ENCODE measurements at places on chromosomes 7 and 10.

DNA sequence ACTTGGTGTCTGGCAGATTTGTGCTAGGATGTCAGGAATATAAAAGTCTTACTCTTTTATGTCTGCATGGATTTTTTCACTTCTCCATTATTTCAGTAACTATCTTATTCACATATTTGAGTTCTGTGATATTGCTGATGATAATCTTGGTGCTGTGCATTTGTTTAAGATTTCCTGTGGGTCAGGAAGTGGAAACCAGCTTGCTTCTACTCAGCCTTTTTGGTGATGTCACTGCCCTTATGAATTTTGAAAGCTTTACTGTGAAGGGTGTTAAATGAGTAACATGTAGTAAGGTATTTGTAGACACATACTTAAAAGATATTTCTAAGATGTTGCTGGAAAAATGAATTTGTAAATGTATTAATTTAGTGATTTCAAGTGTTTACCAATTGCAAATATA is 69.5 kb upstream of the VOPP1 start:
- DNase-seq = no peak

DNA sequence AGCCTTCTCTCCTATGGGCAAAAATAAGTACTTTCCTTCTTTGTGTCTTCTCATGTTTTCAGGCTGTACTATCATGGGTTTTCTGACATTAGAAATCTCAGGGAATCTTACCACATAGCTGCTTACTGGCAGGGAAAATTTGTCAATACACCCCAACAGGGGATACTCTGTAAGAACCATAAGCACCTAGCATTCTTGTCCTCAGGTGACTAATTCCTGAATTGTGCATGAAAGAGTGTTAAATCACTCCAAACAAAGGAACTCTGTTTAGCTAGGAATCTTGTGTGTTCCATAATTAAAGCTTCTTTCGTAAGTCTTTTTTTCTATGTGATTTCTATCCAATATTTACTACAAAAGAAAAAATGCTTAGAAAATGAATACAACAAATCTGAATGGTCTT is 206.7 kb upstream of the POT1 start:
- no peak for DNase-seq

GRCh38 chr10:11010582-11010981 is 7.1 kb upstream of the CELF2 start:
- no peak for DNase-seq

- DNase-seq = peak; percentile 87
Measured at GRCh38 chr7:1940402-1940786, 270.3 kb downstream of the ELFN1 start.

GRCh38 chr7:71594736-71595135 is 462.8 kb downstream of the GALNT17 start:
- no peak for DNase-seq

- DNase-seq = no peak
Measured at GRCh38 chr10:86661161-86662025, 6.9 kb upstream of the LDB3 start.

DNA sequence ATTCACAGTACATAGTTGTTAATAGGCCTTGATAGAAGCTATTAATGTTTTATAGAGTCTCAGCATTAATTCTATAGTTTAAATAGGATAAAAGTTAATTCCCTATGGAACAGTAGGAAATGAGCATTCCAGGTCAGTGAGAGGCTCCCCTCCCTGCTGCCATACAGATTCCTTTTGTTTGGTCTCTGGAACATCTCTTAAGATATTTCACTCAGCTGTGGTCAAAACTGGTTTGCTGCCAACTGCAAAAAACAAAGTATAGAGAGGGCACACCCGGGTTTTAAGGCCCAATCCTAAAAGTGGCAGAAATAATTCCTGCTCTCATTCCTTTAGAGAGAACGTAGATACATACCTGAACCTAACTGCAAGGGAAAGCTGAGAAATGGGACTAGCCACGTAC is 51.3 kb downstream of the MDFIC start:
- no peak for DNase-seq

DNA sequence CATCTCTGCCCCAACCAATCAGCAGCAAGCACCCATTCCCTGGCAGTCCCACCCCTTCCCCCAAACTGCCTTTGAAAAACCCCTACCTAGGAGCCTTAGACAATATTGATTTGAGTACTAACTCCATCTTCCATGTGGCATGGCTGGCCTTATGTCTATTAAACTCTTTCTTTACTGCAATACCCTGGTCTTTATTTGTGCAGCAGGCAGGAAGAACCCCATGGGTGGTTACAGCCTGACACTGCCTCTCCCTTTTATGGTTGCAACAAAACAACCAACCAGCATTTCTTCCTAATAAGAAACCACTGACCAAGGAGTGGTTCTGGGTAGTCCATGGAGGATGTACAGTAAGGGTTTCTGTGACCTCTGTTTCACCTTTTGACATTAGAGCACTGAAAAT is 418.1 kb downstream of the THSD7A start:
- DNase-seq = no peak

DNA sequence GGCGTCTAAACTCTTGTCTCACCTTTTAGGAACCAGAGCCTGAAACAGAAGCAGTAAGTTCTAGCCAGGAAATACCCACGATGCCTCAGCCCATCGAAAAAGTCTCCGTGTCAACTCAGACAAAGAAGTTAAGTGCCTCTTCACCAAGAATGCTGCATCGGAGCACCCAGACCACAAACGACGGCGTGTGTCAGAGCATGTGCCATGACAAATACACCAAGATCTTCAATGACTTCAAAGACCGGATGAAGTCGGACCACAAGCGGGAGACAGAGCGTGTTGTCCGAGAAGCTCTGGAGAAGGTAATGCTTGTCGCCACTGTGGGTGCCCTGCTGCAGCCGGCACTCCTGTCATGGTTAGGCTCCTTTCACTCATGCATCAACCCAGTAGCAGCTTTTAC is 113.1 kb downstream of the ZMYND11 start:
- no peak for DNase-seq

- DNase-seq = no peak
Measured at GRCh38 chr10:71266147-71266917, 52.7 kb upstream of the SLC29A3 start.

DNA sequence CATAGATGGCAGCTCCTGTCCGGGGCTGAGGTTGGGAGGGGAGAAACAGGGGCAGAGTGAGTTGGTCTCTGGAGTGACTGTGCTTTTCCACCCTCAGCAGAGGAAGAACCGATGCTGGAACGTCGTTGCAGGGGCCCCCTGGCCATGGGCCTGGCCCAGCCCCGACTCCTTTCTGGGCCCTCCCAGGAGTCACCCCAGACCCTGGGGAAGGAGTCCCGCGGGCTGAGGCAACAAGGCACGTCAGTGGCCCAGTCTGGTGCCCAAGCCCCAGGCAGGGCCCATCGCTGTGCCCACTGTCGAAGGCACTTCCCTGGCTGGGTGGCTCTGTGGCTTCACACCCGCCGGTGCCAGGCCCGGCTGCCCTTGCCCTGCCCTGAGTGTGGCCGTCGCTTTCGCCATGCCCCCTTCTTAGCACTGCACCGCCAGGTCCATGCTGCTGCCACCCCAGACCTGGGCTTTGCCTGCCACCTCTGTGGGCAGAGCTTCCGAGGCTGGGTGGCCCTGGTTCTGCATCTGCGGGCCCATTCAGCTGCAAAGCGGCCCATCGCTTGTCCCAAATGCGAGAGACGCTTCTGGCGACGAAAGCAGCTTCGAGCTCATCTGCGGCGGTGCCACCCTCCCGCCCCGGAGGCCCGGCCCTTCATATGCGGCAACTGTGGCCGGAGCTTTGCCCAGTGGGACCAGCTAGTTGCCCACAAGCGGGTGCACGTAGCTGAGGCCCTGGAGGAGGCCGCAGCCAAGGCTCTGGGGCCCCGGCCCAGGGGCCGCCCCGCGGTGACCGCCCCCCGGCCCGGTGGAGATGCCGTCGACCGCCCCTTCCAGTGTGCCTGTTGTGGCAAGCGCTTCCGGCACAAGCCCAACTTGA is 2.7 kb downstream of the REPIN1 start:
- no peak for DNase-seq

DNA sequence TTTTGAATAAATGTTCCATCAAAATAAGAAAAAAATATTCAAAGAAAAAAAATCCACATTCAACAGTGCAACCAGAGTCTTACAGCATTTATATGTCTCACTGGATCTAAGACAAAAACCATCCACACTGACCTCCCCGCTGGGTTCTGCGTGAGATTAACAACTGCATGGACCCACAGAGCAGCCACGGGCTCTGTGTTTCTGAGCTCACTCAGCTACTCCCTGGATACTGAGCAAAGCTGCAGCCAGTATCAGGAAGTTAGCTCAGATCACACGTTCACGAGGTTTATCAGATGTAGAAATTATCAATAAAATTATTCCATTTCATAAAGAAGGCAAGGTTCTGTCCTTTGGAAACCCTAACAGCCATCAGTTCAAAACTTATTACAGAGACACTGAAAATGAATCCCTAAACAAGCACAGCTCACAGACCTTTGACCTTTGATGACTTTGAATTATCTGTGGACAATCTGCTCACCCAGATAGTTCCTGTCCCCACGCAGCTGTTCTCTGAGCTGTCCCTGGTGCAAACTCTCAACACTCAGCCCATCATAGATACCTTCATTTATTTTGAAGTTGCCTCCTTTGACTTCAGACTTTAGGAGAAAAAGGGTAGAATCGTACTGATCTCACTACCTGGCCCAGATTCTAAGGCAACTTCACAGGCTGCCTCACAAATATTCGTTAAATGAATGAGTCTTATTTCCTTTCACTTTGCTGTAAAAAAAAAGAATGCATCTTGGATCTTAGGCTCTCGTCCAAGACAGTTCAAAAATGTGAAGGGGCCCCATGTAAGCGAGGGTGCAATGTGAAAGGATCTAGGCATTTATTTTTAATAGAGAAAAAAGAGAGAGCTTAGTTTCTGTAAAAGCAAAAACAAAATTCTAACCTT is 67.7 kb upstream of the SVIL start:
- no peak for DNase-seq
